ENCODE measurements at places on chromosomes 13 and 19.

DNA sequence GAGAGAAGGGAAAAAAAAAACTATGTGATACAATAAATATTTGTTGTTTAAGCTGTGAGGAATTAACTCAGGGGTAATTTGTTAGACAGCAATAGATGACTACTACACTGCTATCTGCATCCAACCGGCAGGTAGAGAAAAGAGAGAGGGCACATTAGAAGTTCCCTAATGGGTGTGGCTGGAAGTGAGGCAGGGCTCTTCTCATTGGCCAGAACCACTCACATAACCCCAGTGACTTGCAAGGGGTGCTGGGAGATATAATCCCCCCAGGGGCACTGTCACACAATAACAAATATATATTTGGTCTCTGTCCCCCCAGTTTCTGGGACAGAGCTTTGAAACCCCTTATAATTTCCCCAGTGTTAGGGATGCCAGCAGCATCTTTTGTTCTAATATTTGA is 24.3 kb downstream of the FGF21 start:
- DNase-seq: no peak

GRCh38 chr13:107202371-107203023 is 634.6 kb upstream of the ARGLU1 start:
- DNase-seq: peak; percentile 97

- DNase-seq: no peak
Observed at GRCh38 chr13:95361686-95362085, 60.4 kb upstream of the ABCC4 start.

GRCh38 chr19:2171349-2172145 is 7.8 kb downstream of the DOT1L start:
- DNase-seq: peak; percentile 54

DNA sequence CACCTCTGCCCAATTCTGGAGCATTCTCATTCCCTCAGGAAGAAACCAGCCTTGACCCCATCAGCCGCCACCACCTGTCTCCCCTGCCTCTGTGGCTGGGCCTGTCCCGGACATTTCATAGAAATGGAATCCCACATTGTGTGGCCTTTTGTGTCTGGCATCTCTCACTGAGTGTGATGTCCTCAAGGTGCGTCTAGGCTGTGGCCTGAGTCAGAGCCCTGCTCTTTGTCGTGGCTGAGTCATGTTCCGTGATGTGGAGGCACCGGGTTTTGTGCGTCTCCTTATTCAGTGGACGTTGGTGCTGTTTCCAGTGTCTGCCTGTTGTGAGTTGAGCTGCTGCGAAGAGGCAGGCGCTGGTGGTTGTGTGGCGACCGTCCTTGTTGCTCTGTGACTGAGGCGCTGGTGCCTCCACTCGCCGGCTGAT is 3.5 kb downstream of the FZR1 start:
- DNase-seq: peak; percentile 45

GRCh38 chr19:54654447-54655321 is 8.1 kb upstream of the LILRB4 start:
- DNase-seq: no peak

DNA sequence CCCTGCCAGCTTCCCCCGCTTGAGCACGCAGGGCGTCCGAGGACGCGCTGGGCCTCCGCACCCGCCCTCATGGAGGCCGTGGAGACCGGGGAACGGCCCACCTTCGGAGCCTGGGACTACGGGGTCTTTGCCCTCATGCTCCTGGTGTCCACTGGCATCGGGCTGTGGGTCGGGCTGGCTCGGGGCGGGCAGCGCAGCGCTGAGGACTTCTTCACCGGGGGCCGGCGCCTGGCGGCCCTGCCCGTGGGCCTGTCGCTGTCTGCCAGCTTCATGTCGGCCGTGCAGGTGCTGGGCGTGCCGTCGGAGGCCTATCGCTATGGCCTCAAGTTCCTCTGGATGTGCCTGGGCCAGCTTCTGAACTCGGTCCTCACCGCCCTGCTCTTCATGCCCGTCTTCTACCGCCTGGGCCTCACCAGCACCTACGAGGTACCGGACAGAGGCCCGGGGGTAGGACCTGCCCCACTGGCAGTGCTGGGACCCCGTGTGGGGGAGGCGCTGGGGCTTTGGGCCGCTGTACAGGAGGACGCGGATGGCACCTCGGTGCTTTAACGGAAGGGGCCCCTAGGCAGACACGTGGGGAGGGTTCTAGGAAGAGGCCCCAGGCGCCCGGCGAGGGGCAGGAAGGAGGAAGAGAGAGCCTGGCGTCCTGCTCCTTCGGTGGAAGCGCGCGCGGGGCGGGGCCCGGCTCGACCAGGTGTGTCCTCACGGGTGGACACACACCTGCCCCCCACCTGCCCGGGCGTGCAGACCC is 681 bp downstream of the SLC5A5 start:
- DNase-seq: no peak

GRCh38 chr13:67932991-67933390 is 702.9 kb upstream of the PCDH9 start:
- DNase-seq: no peak

DNA sequence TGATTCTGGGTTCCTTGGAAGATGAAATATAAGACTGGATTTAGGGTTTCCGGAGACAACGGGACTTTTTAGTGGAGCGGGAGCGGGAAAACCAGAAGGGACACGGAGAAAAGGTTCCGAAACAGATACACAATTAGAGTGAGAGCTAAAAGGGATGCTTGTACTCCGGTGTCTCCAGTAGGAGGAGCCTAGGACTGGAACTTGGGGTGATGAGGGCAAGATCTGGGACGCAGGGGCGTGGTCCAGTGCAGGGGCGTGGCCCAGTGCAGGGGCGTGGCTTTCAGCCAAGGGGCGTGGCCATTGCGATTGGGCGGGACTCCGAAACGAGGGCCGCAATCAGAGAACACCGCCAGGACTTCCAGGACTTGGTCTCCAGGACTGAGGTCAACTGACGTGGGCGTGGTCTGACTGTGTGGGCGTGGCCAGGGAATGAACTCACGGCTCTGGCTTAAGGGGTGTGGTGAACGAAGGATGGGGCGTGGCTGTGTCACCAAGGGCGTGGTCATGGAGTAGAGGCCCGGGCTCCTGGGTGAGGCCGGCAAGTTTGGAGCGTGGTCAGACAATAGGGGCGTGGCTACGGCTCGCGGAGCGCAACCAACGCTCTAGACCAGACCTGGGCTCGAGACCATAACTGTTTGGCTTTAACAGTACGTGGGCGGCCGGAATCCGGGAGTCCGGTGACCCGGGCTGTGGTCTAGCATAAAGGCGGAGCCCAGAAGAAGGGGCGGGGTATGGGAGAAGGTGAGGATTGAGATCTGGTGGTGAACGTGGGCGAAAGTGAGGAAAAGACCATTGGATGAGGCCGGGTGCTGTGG is at the start of gene DKKL1:
TSS of gene DKKL1 (plus strand) at position 610 of the 815 bp plus-strand sequence. CDS start at position 732, 122 bp downstream.
- peak; percentile 100 for DNase-seq

- no peak for DNase-seq
Observed at GRCh38 chr13:69545551-69545950, 562.1 kb upstream of the ATXN8OS start.

DNA sequence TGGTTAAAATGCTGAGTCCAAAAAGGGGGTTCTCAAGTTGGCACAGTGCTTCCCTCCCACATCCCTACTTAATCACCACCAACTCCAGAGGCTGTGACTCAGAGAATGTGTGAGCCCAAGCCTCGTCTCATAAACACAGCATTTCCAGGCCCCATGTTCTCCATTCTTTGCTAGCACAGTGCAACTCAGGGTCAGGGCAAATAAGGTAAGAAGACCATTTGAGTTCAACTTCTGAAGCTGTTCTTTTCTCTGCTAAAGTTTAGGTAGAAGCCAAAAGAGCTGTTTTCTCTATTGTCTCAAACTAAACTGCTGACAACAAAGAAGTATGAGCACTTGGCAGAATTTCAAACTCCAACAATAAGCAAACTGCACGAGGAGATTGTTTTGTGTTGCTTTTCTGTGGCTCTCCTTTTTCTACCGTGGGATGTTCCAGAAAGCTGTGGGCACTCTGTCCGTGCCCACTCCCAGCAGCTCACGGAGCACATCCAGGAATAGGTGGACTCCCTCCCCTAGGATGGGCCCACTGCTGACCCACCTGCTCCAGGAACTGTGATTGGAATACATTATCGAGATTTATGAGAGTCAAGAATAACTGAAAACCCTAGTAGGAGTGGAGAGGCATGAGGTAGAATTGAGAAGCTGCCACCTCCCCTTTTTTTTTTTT is 494.3 kb downstream of the COG6 start:
- peak; percentile 95 for DNase-seq

GRCh38 chr13:77489566-77490337 is 45.8 kb upstream of the SCEL start:
- DNase-seq: no peak

DNA sequence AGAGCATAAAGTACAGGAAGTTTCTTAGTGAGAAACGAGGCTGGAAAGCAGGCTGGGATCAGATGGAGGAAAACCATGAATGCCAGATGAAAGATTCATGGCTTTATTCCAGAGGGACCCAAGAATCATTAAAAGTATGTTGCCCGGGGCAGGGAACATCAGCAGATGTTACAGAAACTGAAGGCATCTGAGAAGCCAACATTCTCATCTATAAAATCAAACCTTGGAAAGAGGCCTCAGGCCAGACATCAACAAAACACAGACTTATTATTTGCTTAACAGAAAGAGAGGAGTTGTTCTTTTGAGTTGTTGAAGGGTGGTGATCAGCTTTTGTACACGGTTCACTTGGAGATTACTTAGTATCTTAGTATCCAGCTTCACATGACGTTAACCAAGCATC is 543.6 kb downstream of the RFC3 start:
- DNase-seq: no peak

GRCh38 chr19:1183543-1184172 is 9.6 kb upstream of the SBNO2 start:
- DNase-seq: no peak

DNA sequence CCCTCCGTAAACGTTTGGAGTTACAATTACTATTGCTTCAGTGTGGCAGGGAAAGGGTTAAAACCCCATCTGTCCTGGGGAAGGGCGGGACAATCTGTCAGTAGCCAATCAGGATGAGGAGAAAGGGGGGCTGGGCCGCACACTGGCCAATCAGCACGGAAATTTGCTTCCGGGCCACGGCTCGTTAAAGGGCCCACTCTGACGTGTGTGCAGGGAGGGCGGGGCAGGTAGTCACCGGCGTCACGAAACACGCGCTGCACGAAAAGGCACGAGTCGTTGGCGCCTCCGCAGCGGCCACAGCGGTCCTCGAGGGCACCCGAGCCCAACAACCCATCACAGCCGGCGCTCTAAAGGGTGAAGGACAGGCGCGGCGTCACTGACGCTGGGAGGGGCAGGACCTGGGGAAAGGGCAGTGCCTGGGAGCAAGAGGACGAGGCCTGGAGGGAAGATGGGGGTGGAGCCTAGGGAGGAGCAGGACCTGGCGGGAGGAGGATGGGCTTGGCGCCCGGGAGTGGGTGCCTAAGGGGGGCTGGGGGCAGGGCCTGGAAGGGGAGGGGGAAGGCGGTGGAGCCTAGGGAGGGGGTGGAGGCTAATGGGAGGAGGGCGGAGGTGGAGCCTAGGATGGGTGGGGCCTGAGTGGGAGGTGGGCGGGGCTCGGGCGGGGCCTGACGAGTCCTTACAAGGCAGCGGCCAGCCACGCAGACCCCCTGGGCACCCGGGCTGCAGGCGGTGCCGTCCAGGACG is 4.9 kb downstream of the ADAMTSL5 start:
- peak; percentile 97 for DNase-seq

- DNase-seq: no peak
Observed at GRCh38 chr19:49807058-49807903, 5.8 kb downstream of the FUZ start.

GRCh38 chr13:20980430-20980829 is 77.9 kb upstream of the XPO4 start:
- DNase-seq: no peak

- peak; percentile 56 for DNase-seq
Observed at GRCh38 chr13:112443995-112444311, 67.8 kb downstream of the SPACA7 start.

- peak; percentile 72 for DNase-seq
Observed at GRCh38 chr19:43439032-43439708, 24.5 kb downstream of the TEX101 start.

DNA sequence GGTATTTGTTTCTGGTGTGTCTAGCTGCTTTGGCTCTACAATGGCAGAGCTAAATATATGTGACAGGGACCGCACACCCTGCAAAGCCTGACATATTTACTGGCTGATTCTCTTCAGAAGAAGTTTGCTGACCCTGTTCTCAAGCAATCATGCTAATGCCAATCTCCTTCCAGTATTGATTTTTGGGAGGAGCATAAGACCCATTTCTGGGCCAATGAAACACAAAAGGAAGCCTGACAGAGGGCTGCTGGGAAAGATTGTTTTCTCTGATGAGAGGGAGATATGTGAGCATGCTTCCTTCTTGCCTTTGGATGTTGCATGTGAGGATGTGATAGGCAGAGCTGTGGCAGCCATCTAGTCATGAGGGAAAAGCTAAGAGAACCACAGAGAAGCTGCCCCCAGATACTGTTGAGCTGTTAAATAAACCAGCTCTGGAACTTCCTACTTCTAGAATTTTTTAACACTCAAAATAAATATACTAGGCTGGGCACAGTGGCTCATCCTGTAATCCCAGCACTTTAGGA is 31.4 kb upstream of the TPTE2 start:
- DNase-seq: no peak

DNA sequence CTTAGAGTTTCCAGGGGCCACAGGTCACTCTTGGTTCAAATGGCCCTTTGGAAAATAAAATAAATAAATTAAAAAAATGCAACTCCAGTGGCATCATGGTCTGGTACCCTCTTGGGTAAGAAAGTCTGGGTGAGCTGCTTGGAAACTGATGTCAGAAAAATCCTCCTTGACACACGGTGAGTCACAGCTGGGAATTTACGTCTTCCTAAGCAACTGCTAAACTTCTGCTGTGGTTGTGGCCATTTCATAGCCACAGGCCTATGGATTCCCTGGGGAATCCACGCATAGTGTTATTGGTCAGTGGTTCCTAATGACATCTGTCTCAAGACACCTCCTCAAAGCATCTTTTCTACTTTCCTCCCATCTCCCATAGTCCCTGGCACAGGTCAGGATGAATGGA is 220.8 kb downstream of the COG6 start:
- DNase-seq: peak; percentile 92

GRCh38 chr13:109209526-109209925 is 576.9 kb downstream of the IRS2 start:
- no peak for DNase-seq

GRCh38 chr13:93289053-93289452 is 62.4 kb downstream of the GPC6 start:
- DNase-seq: no peak

DNA sequence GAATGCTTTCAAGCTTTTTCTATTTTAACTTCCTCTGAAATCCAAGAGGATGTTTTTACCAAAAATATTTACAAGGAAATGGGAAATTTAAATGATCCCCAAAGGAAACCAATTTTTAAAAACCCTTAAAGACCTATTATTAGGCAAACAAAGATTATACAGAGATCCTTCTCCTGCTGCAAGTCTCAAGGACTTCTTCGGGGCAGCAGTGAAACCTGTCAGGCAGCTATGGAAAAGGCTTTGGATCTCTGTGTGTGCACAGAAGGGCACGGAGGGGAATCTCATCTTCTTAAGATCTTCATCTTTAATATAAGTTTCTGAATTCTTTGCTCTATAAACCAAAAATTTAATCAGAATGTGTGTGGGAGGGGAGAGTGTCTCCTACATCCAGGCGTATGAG is 36.0 kb upstream of the CLDN10 start:
- no peak for DNase-seq

All from fibroblast of pulmonary artery (primary cell).